B cell (primary cell): ENCODE measurements at places on chromosomes 11 and 22. TPM values are rescaled to one million over a fixed set of nuclear protein-coding genes. Genes with fewer than 3 reads are reported as not detected.
A peak's percentile ranks its signal among the peaks of the same experiment; 100 is the strongest.

The MRGPRE gene
- total RNA-seq: not detected in 2 replicates

The FAM180B gene
- 0.20 TPM in 1 of 2 replicates, not detected in the other for total RNA-seq

The APOBEC3A gene
- total RNA-seq: not detected in 2 replicates

The CASP1 gene
- total RNA-seq: 26.1 and 31.9 TPM in 2 replicates

The GRIA4 gene
- not detected in 2 replicates for total RNA-seq

The MRGPRX4 gene
- not detected in 2 replicates for total RNA-seq

The RAB39A gene
- total RNA-seq: 2.4 TPM in 2 replicates

The NTM gene
- not detected in 2 replicates for total RNA-seq

The UCP3 gene
- 8.4 and 11.0 TPM in 2 replicates for total RNA-seq

GRCh38 chr22:32880893-32881596, 79.5 kb downstream of the TIMP3 start:
- DNase-seq: peak; percentile 36

- no peak for DNase-seq
Observed at GRCh38 chr22:40330615-40331014, 15.7 kb upstream of the ADSL start.

DNA sequence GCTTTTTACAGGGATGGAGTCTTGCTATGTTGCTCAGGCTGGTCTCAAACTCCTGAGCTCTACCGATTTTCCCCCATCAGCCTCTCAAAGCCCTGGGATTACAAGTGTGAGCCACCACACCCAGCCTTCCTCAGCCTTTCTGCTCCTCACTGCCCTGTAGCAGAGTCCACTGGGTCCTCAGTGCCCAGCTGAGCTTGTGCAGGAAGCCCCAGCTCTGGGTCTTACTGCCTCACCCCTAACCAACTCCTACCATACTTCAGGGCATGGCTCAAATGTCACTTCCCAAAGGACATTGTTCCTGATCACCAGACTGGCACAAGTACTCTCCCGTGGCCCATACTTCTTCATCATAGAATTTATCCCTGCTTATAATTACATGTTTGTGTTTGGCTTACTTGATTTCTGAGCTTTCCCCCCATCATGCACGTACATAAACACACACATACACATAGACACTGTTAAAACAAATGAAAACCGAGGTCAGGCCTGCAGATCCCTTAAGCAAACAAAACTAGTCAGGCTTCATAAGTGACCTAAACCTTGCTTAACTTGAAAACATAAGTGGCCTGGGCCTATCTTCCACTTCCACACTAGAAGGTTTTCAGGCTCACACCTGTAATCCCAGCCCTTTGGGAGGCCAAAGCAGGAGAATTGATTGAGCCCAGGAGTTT, 14.0 kb upstream of the SLC43A3 start:
- no peak for DNase-seq

DNA sequence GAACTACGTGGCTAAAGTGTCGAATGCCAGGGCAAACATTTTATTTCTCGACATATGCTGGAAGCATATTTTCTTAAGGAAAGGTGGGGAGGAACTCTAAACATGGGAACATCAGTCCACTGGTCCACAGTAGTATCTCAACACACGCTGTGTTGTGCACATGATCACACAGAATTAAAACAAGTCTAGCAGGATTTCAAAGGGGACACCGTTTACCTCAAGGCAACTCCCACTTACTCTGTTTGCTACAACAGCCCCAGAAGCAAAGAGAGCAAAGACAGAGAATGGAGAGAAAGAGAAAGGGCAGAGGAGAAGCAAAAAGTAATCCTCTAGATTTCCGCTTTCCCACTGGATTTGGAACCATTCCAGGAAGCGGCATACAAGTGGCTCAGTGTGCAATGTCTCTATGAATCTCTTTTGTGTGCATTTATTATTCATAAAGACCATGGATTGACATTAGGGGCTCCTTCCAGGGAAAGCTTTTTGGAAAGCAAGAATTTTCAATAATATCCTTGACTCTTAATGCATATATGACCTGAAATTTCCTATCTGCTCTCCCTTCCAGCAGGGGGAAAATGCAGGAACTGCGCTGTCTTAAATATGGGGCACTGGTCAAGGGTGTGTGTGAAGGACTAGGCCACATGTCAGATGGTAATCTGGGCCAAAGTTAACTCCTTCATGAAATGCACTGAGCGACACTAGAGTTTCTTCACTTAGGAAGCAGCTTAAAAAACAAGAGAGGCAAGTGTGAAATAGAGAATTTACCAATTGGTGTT, 34.8 kb upstream of the CCDC34 start:
- DNase-seq: no peak

- peak; percentile 64 for DNase-seq
Observed at GRCh38 chr22:41285441-41285819, 557 bp downstream of the RANGAP1 start.

DNA sequence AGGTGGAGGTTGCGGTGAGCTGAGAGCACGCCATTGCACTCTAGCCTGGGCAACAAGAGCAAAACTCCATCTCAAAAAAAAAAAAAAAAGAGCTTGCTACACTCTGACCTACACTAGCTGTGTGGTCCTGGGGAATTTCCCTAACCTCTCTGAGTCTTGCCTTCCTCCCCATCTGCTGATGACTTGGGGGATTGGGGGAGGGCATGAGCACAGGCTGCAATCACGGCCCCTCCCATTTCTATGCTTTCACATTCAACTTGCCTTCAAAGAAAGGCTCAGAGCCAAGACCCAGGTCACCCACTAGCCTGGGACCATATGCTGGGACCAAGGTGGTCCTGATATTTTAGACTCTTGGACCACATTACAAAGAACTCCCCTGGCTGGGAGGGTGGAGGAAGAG, 39.8 kb upstream of the TEF start:
- no peak for DNase-seq

- no peak for DNase-seq
Observed at GRCh38 chr11:106187860-106188456, 110.5 kb downstream of the AASDHPPT start.

- no peak for DNase-seq
Observed at GRCh38 chr22:47605441-47605840, 843.0 kb downstream of the TBC1D22A start.

GRCh38 chr11:123260511-123261211, 65.6 kb upstream of the CLMP start:
- no peak for DNase-seq

DNA sequence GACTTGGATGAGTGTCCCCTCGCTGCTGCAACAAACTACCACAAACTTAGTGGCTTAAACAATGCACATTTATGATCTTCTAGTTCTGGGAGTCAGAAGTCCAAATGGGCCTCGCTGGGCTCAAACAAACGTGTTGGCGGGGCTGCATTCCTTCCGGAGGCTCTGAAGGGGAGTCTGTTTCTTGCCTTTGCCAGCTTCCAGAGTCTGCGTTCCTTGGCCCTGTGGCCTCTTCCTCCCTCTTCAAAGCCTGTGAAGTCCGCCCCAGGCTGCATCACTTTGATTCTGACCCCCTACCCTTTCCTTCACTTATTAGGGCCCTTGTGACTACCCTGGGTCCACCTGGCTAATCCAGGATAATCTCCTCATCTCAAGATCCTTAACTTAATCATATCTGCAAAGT, 80.3 kb upstream of the NECTIN1 start:
- no peak for DNase-seq

DNA sequence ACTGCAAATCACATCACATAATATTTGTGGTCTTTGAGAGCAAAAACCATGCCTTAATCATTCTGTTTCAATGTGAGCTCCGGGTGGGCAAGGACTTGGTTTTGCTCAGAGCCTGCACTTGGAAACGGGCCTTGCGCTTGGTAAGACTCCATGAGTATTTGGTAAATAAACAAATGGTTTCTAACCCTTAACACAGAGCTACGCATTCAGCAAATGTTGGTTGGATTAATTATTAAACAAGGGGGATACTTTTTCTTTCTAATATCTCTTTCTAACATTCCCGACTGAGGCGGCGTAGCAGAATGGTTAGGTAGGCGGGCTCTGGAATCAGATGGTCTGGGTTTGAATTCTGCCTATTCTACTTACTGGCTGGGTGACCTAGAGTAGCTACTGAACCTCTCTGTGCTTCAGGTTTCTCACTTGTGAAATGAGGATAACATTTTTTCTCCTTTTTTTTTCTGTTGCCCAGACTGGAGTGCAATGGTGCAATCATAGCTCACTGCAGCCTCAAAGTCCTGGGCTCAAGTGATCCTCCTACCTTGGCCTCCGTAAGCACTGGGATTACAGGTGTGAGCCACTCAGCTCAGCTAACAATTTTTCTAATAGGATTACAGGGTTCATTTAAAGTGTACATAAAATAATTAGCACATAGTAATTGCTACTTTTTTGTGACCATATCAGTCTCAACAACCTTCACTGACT, 3.4 kb upstream of the FAM83F start:
- no peak for DNase-seq

DNA sequence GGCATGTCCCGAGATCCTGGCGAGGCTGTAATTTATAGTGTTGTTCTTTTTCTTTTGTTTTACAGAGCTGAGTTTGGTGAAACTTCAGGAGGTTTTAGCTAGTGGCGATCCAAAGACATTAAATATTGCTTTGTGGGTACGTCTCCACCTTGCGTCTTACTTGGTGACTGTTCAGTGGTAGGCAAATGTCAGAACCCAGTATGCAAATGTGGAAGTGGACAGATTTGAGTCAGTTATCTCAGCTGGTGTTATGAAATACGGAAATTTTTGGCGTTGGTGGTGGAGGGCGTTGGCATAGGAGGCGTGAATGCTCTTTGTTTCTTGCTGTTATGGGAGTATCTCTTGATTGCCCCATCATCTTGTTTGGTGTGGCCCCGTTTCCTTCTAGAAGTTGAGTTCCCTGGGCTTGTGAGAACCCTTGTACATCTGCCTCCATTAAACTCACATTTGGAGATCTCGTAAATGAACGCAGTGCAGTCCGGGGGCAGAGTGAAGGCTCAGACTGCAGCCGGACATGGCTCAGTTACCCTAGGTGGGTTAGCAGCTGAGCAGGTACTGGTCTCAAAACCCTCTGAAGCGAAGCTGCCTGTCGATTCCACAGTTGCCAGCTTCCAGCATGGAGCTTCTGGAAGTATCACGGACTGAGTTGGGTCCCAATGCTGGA, 39.9 kb downstream of the PTPRJ start:
- peak; percentile 75 for DNase-seq

- DNase-seq: no peak
Observed at GRCh38 chr22:26466196-26466595, 17.4 kb downstream of the HPS4 start.

DNA sequence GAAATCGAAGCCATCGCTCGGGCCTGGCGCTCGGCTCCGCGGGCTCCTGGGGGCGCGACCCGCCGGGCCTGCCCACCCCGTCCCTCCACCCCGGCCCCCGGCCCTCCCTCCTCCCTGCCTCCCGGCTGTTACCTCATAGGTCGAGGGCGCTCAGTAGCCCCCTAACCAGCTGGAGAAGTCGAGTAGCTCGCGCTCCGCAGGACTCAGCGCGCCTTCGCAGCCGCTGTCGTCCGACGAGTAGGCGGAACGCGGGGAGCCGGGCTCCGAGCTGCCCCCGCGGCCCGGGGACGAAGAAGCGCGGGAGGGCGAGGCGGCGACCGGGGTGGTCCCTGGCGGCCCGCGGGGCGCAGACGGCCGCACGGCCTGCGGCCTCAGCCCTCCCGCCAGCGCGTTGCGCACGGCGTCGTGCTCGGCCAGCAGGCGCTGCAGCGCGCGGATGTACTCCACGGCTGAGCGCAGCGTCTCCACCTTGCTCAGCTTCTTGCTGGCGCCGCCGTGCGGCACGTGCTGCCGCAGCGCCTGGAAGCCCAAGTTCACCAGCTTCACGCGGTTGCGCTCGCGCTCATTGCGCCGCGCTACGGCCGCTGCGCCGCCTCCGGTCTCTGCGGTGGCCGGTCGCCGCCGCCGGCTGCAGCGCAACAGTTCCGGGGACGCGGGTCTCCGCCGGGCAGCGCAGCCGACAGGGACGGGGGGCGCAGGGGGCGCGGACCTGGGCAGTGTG, 627 bp downstream of the ASCL2 start:
- DNase-seq: peak; percentile 80

GRCh38 chr11:104057908-104058307, 21.5 kb downstream of the DDI1 start:
- DNase-seq: no peak

GRCh38 chr11:32033491-32033890, 57.4 kb upstream of the RCN1 start:
- DNase-seq: no peak

DNA sequence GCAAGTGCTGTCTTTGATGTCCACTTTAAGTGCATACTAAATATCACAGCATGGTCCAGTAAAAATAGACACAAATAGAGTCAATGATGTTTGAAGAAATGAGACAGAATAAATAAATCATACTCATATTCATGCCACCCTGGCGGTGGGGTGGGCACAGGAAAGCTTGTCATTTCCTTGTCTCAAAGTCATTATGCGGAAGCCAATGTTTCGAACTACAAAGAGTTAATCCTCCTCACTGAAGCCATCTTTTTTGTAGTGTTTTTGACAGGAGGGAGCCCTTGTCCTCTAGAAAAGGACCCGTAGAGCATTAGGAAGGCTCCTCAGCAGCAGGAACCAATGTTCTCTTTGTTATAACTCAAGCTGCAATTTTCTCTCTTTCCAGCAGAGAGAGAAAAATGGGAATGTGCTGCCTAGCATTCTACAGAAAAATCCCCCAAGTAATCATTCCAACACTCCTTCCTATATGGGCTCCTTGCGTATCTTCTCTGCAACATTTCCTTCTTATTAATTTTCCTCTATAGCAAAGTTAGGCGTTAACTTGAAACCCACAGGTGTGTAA, 30.6 kb downstream of the SC5D start:
- DNase-seq: no peak

DNA sequence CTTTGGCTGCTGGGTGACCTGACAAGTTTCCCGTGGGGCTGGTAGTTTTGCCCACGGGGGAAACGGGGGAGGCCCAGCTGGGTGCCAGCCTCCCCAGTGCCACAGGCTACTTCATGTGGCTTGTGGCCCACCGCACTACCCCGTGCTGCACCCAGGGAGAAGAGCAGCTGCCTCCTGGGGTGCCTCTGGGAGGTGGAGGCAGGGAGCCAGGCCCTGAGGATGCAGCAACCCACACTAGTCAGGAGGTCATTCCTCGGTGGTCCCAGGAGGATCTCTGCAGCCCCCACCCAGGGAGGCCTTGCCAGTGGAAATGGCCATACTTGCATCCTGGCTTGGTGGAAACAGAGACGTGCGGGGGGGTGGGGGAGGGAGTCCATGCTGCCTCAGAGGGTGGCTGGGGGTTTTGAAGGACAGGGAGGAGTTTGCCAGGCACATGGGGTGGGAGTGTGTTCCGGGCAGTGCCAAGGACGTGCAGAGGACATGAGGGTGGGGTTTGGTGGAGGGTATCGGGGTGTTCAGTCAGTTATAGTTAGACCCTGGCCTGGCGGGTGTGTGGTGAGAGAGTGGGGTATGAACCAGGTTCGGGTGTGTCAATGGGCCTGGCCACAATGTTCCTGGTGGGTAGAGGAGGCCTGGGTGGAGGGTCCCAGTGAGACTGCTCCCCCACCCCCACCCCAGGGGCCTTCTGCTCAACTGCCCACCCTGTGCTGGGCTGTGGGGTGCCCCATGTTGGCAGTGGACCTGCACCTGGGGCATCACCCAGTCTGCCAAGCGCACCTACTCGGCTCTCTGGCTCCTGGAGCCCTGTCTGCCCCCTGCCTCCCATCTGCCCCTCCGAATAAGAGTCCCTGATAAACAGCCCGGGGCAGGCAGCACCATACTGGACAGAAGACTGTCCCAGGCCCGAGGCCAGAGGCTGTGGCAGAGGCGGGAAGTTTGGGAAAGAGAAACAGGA, 3.8 kb downstream of the PIM3 start:
- peak; percentile 33 for DNase-seq

- DNase-seq: peak; percentile 65
Observed at GRCh38 chr22:36379593-36380361, 8.0 kb downstream of the MYH9 start.

GRCh38 chr22:19812910-19813309, 41.8 kb downstream of the GNB1L start:
- no peak for DNase-seq
